Central memory CD8-positive, alpha-beta T cell (primary cell): ENCODE measurements at places on chromosomes 3 and 15.

GRCh38 chr3:190865828-190866227, 3.3 kb upstream of the GMNC start:
- DNase-seq = no peak

DNA sequence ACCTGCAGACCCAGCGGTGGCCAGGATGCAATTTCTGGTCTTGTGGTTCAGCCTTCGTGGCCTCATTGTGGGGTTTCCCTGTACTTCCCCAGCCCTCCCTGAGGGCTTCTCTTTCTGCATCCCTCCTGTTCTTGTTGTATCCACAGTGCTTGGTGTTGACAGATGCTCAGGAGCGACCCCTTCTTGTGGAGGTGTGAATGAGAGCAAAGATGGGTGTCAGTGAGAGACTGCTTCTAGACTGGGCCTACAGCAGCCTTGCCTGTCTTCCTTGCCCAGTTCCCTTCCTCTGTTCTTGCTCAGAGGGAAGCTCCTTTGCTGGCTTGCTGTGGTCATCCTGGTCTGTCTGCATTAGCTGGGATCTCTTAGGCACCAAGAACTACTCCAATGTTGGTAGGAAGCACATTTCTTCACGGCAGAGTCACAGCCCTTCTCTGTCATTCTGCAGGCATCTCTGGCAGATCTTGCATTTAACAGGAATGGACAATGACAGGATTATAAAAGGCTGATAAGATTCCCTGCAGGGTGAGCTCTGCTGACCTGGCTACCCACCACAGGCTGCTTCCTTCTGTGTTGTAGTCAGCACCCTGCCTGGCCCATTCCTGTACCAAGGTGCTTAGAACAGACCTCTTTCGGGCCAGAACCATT, 317.8 kb upstream of the C2CD4B start:
- DNase-seq = no peak

DNA sequence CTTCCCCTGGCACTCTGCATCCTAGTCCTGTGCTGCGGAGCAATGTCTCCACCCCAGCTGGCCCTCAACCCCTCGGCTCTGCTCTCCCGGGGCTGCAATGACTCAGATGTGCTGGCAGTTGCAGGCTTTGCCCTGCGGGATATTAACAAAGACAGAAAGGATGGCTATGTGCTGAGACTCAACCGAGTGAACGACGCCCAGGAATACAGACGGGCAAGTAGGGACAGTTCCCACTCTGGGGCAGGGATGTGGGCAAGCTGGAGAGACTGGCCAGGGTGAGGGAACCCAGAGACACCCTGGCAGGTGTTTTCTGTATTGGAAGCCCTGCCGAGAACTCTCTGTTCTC, 247 bp downstream of the FETUB start:
- DNase-seq = no peak

DNA sequence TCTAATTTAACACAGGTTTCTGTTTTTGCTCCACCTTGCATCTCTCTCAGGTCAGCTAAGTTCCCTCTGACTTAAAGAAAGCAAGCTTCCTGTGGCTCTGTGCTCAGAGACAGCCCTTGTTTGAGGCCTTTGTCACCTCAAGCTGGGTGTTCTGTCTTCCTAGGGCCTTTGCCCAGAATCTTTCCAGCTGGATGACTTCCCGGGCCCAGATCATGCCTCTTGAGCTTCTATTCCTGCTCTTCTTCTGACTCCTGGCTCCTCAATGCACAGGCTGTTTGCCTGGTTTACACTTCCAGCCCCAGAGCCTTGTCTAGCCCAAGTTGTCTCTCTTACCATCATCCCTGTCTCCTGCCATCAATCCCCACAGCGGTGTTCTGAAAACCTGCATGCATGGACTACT, 300.6 kb downstream of the VPS13C start:
- DNase-seq = no peak

DNA sequence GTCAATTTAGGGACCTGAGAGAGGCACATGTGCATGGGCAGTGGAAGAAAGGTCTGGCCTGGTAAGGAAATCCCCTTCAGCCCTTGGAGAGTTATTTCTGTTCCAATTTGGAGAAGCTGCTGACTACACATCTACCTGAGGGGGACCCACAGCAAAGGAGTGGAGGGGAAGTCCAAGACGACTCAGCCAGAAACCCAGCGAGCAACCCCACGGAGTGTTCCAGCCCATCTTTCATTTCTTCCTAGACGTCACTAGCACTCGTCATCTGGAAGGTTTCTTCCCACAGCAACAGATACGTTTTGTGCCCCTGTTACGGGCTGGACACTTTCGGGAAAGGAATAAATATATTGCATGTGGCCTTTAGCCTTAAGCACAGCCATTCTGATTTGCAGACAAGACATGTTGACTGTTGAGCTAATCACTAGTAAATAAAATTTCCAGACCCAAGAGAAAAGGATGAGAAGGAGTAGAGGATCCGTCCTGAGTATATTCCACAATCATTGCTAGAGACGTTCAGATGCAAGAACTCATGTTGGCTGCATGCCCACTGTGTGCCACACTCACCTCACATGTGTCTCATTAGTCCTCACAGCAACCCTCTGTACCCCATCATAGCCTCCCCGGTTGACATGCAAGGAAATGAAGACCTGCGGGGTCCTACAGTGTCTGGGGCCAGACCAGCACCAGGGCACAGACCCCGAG, 7.8 kb upstream of the FAM174B start:
- no peak for DNase-seq

GRCh38 chr15:63452552-63453136, 51.7 kb upstream of the USP3 start:
- DNase-seq = no peak

GRCh38 chr3:40574661-40575060, 49.9 kb downstream of the ZNF621 start:
- DNase-seq = no peak

DNA sequence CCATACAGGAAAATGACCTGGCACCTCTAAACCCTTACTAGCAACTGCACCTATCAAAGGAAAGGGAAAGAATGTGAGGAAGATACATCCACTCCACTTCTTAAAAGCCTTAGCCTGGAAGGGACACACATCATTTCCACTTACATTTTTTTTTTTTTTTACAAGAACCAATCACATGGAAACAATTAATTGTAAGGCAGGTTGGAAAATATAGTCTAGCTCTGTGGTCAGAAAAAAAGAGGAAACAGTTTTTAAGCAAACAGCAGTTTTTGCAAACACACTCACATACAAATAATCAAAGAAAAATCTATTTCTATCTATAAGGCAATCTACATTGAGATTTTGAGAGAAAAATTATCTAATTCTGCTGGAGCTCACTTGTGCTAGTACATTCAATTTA, 98.9 kb upstream of the SPRED1 start:
- no peak for DNase-seq

DNA sequence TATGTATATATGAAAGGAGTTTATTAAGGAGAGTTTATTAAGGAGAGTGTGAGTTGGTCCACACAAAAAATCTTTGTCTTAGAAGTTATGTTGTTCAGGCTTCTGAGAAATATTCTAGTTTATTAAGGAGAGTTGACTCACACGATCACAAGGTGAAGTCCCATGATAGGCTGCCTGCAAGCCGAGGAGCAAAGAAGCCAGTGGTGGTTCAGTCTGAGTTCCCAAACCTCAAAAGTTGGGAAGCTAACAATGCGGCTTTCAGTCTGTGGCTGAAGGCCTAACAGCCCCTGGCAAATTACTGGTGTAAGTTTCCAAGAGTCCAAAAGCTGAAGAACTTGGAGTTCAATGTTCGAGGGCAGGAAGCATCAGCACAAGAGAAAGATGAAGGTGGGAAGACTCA, 42.4 kb upstream of the DAZL start:
- no peak for DNase-seq

- DNase-seq = peak; percentile 87
Observed at GRCh38 chr15:73964736-73965093, 27.4 kb downstream of the STOML1 start.

- no peak for DNase-seq
Observed at GRCh38 chr3:107794664-107795443, 272.1 kb downstream of the BBX start.

DNA sequence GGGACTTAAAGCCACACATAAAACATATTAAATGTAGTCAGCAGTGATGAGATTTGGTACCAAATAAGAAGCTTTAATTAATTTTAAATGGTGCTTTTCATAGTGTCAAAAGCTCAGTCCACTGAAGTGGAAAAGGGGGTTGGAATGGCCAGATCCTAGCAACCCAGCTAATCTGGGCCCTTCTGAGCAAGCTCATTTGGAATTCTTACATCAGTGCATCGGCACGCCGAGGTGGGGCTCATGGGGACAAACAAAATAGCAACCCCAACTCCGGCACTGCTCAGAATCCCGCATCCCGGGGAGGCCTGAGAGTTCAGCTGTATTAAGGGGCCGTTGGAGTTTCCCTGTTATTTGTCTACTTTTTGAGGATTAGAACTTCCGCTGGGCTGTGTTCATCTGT, 526.4 kb downstream of the SOX2 start:
- DNase-seq = no peak

DNA sequence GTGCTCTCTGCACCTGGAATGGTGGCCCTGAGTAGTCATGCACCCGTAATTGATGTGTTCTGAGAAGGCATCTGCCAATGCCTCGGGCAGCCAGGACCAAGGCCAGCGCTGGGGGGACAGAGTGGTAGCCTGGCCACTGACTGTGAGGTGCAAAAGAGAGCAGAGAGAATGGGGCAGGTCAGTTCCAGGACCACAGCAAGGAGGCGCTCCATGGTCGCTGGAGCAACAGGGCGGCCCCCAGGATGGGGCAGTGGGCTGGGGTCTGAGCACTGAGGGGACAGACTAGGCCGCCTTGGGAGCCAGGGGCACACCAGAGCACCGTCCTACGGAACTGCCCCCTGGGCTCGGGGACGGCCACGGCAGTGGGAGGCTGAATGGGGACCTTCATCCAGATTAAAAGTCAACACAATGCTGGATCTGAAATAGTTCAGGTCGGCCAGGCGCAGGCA, 48.3 kb upstream of the IQSEC1 start:
- DNase-seq = no peak

DNA sequence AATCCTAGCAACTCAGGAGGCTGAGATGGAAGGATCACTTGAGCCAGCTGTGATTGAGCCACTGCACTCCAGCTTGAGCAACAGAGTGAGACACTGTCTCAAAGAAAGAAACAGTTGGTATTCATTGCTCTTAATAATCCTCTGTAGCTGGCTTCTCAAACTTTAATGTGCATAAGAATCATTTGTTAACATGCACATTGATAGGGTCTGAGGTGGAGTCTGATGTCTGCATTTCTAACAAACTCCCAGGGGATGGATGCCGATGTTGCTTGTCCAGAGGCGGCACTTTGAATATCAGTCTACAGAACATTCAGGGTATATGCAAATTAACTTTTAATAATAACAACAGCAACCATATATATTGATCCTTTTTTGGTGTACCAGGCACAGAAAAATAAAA, 39.9 kb downstream of the NKIRAS1 start:
- no peak for DNase-seq

- DNase-seq = no peak
Observed at GRCh38 chr3:43817825-43818224, 127.1 kb downstream of the ABHD5 start.

DNA sequence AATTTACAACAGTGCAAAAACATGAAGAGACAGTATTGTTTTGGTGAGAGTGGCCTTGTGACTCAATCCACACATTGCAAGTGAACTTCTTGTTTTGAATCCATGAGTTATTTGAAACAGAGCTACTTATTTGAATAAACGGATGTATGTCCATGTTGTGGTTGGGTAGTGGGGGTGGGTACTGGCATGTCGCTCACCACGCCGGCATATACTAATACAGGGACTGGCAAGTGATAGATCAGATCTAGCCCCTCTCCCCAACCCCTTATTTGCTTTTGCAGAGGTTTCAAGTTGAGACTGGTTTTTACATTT, 83.8 kb downstream of the EDEM1 start:
- no peak for DNase-seq

- no peak for DNase-seq
Observed at GRCh38 chr3:123287051-123287961, 85.6 kb downstream of the SEC22A start.

DNA sequence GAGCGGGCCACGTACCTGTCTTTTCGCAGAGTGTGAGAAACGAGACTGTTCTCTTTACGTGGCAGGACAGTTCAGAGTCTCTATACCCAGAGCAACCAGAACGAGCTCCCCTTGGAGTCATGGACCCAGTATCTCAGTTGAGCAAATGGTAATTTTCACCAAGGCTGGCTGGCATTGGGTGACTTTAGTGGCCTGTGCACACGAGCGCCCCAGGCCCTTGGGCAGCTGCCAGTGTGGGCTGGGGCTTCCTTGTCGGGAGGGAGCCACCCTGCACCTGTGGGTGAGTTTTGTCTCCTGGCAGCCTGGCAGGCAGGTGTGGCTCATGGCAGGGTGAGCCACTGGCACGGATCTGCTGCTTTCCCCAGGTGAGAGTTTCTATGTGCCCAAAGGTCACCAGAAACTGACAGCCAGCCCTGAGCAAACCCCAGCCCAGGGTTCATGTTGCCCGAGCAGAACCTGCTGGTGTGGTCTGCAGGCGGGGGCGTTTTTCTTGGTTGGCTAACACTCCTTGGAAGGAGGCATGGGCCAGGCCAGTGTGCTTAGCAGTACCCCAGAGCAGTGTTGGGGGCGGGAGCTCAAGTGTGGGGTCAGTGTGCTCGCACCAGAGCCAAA, 135.0 kb downstream of the TJP1 start:
- DNase-seq = no peak

GRCh38 chr3:87426918-87427317, 150.5 kb upstream of the POU1F1 start:
- no peak for DNase-seq

DNA sequence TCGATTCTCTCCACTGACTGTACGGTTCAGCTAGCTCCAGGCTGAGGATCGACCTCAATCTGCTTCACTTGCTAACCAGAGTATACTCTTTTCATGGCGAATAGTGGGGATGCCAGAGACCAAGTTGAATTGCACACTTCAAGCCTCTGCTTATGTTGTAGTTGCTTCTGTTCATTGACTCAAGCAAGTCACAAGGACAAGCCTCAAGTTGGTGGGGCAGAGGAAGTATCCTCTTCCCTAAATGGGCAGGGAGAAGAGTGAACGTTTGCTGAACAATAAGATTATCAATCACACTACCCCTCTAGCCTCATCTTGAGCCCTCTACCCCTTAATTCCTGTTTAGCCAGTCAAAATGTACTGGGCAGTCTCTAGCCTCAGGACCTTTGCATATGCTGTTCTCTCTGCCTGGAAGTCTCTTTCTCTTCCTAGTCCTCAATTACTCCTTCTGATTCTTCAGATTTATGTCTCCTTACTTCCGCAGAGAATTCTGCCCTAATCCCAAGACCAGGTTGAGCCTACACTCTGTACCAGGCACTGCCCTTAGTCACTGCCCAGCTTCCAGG, 390.4 kb upstream of the PROK2 start:
- DNase-seq = no peak
